GM19239 (cell line): ENCODE measurements at places on chromosomes 13 and 19.

DNA sequence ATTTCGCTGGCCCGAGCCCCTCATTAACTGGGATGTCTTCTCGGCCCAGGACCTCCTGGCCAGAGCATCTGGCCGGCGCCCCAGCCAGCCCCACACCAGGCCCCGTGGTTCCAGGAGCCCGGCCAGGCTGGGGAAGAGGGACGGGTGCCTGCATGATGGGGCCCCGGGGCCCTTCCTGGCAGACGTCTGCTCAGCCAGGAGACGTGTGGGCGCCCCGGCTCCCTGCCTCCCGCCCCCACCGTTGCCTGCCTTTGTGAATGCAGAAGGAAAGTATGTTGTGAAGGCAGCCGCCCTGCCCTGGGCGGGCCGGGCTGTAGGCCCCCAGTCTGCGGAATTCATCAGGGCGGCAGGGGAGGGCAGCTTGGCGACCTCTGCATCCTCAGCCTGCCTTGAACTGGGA, 4.4 kb upstream of the COMP start:
- no peak for DNase-seq

DNA sequence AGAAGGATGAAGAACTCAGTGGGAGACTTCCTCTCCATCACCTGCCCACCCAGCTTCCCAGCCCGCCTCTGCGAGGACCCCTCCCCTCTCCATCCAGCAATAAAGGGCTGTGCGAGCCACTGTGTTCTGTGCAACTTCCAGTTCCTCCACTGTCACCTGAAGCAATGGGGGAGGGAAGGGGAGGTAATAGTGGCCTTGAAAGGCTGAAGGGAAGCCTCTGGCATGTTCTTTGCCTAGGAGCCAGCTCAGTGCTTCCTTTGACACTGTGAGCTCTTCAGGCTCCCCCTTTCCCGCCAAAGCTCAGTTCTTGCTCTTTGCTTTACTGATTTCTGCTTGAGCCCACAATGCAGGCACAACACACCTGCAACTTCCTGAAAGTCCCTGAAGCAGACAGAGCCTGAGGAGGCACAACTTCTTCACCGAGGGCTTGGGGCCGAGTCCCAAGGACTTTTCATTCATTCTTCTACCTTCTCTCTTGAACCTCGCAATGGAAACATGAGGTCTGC, 73.2 kb upstream of the DOCK9 start:
- no peak for DNase-seq

DNA sequence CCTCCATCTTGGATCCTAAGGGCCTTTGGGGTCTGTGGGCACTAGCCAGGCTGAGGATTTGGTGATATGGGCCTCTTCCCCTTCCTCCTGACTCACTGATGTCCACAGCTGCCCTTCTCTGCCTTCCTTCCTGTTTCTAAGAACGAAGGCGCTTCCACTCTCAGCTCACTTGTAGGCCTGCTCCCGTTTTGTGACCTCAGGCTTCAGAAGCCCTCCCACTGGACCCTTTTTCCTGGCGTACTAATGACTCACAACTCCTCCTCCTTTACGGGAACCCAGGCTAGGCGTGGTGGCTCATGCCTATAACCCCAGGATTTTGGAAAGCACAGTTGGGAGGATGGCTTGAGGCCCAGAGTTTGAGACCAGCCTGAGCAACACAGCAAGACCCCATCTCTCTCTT, 55.6 kb downstream of the TMED1 start:
- no peak for DNase-seq

GRCh38 chr13:76636829-76637228, 249.4 kb downstream of the KCTD12 start:
- no peak for DNase-seq

GRCh38 chr19:5993648-5994358, 15.9 kb upstream of the RANBP3 start:
- DNase-seq, result no peak

DNA sequence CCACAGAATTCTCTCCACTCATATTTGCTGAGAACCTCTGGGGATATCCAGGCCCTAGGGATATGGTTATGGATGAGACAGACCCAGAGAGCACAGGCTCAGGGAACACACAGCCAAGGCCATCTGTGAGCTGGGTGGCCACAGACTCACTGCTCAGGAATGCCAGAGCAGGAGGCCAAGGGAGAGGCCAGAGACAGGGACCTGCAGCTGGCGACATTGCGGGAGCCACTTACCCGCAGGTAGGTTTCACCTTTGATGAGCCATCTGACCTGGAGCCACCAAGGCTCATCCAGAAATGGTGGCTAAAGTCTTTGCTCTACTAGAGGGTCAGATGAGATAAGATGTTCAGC, 29.4 kb downstream of the CCNE1 start:
- DNase-seq, result no peak

- DNase-seq, result no peak
Observed at GRCh38 chr13:113125506-113126264, 3.1 kb downstream of the F10 start.

- DNase-seq, result no peak
Observed at GRCh38 chr19:15464394-15465385, at the start of gene RASAL3. Gene RASAL3, minus strand, starts transcription at chr19:15464544. Its CDS starts 186 bp downstream, at chr19:15464358.
